Ascending aorta (tissue), 2 donors: ENCODE measurements at places on chromosomes 12 and 14.

GRCh38 chr12:49335955-49336644, 888 bp downstream of the C1QL4 start:
- no peak for DNase-seq

GRCh38 chr14:81625343-81625742, 91.7 kb upstream of the SEL1L start:
- no peak for DNase-seq

DNA sequence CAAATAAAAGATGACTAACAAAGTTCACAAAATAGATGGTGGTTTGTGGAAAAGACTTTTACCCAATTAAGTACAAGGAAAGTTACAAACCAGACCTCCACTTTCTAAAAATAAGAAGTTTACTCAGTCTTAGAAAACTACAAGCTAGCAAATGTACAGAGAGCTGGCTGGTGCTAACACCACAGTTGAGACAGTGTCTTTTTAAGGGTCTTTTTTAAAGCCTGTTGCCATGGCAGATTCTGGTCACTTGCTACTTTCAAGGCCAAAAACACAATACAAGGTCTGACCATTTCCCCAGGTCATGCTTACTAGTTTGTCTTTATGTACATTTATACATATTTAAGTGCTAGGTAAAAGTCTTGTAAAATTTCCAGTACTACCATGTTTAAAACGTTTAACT, 2.4 kb downstream of the BTG1 start:
- DNase-seq = no peak

- DNase-seq = no peak
Observed at GRCh38 chr12:92457458-92458180, 245.2 kb upstream of the PLEKHG7 start.

GRCh38 chr12:86435053-86435452, 178.9 kb upstream of the MGAT4C start:
- no peak for DNase-seq

DNA sequence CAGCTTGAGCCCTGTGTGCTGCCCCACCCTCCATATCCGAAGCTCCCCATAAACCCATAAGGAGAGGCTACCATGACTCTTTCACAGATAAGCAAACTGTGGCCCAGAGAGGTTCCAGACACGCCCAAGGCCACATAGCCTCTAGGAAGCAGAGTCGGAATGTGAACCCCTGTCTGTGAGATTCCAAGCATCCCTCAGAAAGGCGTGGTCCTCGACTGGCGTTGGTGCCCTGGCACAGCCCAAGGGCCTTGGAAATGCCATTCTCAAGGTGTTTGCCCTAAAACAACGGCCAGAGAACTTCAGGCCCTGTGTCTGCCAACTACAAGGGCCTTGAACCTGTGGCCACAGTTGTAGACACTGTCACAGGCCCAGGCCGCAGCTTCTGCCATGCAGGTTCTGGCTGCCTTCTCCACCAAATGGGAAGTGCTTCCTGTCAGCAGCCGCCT, 8.5 kb upstream of the DIO3 start:
- DNase-seq = no peak

- DNase-seq = no peak
Observed at GRCh38 chr12:89269174-89269573, 83.1 kb downstream of the DUSP6 start.

- no peak for DNase-seq
Observed at GRCh38 chr12:124747426-124748161, 116.1 kb downstream of the SCARB1 start.

DNA sequence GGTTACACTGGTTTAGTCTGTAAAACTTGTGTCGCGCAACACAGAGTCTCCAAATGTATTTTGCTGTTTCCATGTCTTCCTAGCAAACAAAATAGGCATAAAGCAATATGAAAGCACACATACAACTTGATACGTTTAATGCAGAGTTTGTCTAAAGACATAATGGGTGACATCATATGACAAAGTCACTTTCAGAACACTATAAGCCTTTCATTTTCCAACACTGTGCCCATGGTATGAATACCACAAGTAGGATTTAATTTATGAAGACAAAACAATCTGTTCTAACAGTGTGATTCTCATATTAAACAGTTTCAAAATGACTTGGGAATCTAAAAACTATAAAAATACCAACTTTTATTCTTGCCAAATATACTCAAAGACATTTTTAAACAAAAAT, 58.4 kb downstream of the PTPN21 start:
- DNase-seq = no peak

GRCh38 chr14:95520346-95520745, 3.9 kb upstream of the SYNE3 start:
- no peak for DNase-seq

GRCh38 chr14:72524295-72524629, 369.6 kb downstream of the DPF3 start:
- no peak for DNase-seq

- DNase-seq = no peak
Observed at GRCh38 chr14:35045798-35046047, 349 bp upstream of the FAM177A1 start.

GRCh38 chr12:13038491-13039161, 5.6 kb upstream of the FAM234B start:
- DNase-seq = no peak

DNA sequence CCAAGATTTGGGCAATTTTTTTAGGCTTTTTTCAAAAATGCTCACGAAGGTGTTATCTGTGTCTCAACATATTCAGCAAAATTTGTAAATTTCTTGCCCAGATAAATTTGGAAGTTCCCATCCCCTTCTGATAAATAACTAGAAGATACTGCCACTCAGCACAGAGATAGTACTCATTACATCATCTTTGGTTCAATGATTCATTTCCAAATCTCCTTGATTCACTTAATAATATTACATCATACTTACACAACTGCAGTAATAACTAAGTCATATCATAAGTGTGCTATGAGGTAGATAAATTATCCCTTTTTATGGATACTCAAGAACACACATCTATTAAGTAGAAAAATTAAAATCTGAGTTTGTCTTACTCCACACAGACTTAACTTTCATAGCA, 89.4 kb downstream of the RPAP3 start:
- no peak for DNase-seq

GRCh38 chr14:23415821-23416778, 8.0 kb upstream of the MYH6 start:
- no peak for DNase-seq
